ENCODE measurements at places on chromosomes 13 and 19. TPM values are rescaled to one million over a fixed set of nuclear protein-coding genes. Genes with fewer than 3 reads are reported as not detected.

LILRA6 gene
- total RNA-seq, result not detected

DCT gene
- not detected for total RNA-seq

DNA sequence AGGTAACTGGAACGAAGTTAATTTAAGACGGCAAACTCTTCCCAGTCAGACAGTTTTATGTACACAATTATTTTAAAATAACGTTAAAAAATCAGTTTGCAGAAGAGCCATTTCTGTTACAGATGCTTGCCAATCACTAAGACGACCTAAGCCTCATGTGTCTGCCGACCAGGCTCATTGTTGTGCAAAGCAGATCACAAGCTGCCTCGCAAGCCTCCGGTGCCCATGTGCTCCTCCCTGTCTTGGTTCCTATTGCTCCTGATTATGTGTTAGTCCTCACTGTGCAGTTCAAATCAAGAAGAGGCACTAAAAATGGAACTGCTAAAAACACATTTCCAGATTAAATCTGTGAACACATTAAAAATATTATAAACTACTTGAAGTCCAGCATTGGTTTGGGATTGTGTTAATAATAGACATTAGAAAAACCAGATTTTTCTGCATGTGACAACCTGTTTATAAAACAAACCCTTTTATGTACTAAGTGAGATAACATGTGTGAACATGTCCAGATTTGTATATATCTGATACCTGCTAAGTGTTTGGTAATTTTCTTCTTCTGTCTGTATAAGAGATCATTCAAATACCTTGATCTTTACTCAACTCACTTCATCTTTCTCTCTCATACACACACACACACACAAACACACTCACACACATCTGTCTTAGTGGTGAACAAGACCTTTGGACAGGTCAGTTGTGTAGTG lies 81.9 kb upstream of the SLC15A1 start:
- DNase-seq, result no peak

- DNase-seq, result no peak
These were observed 69.5 kb upstream of the FNDC3A start for GRCh38 chr13:48906200-48906599.

- no peak for DNase-seq
These were observed 658.7 kb downstream of the SLITRK1 start for GRCh38 chr13:83223546-83223945.

GRCh38 chr13:42129033-42129432 lies 80.6 kb downstream of the DGKH start:
- DNase-seq, result no peak

GRCh38 chr13:74115133-74115532 lies 19.1 kb downstream of the KLF12 start:
- DNase-seq, result no peak

DNA sequence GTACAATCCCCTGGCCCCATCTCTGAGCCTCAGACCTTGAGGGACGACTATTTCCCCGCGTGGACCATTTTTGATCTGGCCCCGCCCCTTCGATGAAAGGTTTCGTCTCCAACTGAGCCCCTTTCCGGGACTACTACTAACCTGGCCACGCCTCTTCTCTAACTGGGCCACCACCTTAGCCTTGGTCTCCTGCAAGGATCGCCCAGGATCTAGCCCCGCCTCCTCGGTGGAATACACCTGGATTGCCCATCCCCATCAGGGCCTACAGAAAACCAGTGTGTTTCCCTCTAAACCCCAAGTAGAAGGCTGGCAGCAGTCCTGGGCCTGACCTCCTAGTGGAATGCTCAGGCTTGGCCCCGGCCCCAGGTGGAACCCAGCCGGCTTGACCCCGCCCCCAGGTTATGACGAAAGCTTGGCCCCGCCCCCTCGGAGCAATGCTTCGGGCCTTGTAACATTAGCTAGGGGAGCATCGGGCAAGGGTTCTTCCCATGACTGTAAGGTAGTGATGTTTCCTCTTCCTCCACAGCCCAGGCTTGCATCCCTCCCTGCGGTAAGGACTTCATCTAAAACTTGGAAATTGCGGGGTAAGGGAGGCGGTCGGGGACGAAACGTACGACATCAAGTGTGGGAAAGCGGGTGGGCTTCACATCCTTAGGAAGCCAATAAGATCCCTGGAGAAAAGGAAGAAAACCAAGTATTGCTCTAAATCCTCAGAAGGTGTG lies 9.1 kb downstream of the SPACA6 start:
- DNase-seq, result peak; percentile 72

DNA sequence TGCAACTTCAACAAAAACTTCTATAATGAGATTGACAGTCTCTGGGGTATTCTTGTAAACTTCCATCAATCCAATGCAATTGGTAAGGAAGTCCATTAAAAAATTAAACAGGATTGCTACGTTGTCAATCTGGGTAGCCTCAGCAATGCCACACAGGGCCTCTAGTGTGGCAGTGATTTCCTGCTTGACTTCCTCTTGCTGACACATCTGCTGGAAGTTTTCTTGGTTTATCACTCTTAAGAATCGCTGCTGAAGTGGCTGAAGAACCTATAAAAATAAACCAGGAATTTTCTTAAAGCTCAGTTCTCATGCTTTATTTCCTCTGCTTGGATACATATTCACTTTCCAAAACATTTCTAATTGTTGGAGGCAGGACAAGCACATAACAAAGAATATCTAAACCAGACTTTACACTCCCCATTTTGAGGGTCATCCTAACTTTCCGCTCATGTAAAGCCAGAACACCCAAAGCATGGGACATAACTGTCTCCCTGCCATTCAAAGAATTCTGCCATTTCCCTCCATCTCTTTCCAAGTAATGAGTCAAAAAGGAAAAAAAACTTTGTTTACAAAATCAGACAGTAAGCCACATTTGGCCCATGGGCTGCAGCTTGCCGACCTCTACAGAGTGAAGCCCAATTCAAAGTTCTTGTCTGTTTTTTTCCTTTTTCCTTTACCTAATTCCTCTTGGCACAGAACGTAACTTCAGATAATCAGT lies 23.2 kb upstream of the EEF1AKMT1 start:
- DNase-seq, result no peak

CSNK1A1L gene
- total RNA-seq, result not detected

DNA sequence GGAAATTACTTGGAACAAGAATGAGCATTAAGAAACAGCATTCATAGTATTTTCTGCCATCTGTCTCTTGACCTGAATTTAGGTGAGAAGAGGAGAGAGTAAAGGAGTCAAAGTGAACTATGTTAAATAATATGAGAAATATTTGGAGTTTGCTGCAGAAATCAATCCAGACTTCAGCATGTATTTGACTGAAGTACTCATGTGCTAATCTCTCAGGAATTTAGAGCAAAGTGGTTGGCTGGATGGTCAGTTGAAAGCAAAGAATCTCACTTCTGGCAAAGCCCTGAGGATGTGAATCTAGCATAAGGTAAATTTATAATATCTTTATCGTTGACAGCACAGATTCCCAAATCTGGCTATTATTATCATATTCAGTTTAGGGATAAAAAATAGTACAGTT lies 394.3 kb downstream of the PCDH17 start:
- DNase-seq, result no peak

DNA sequence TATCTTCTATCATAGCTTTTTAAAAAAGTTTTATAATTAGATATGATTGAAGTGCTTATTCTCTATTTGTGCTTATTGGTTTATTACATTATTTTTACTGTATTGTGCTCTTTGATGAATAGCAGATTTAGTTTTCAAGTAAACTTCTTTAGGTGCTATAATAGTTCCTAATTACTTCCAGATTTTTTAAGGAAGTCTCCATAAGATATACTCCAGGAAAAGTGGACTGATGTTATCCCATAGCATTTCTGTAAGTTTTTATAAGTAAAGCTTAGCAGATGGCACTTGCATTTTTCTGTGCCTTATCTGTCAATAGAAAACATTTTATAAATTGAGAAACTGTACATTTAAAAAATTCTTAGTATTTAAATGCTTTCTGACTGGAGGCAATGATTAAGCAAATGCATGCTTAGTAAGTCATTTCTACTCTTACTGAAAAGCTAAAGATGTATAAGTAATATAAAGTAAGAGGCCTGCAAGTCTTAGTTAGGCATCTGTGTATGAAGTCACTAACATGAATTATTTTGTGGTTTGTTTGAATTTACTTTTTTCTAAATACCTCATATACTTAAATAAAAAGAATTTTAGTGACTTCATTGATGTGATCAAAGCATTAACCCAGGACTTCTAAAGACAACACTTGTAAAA lies 182.8 kb downstream of the MAB21L1 start:
- DNase-seq, result no peak

ZFP28 gene
- total RNA-seq, result 3.6 TPM

- DNase-seq, result peak; percentile 73
These were observed 1.1 kb downstream of the NAXD start for GRCh38 chr13:110616103-110617101.

TBCB gene
- total RNA-seq, result 81.7 TPM

- DNase-seq, result no peak
These were observed 3.6 kb downstream of the IFT88 start for GRCh38 chr13:20570517-20570916.

DNA sequence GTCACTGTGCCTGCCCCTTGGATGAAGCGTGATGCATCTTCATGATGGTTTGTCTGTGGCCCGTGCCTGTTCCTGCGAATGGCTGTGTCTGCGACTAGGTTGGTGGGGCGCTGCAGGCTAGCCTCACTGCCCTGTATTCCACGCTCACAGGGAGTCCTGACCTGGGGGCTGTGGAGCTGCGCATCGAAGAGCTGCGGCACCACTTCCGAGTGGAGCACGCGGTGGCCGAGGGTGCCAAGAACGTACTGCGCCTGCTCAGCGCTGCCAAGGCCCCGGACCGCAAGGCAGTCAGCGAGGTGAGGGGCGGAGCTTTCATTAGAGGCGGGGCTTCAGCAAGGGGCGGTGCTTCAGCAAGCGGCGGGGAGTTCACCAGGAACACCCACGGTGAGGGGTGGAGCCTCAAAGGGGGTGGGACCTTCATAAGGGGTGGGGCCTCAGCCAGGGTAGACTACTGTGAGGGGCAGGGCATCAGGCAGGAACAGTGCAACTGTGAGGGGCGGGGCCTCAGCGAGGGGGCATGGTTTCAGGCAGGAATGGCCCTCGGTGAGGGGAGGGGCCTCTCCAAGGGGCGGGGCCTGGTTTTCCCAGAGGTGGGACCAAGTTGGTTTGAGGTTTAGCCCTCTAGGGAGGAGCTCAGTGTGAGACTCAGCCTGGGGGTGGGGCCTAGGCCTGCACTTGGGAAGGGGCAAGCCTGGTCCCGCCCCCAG lies 17.2 kb downstream of the PKN1 start:
- DNase-seq, result peak; percentile 90

DNA sequence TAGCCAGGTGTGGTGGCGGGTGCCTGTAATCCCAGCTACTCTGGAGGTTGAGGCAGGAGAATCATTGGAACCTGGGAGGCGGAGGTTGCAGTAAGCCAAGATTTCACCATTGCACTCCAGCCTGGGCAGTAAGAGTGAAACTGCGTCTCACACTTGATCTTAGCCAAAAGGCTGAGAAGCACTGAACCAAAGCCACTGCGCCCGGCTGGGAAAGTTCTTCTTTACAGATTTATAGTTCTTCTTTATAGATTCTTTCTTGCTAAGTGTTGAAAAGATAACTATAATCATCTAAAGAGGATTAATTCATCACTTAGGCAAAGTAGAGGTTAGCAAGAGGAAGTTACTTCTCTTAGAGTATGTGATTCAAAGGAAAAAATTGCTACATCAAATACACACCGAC lies 11.1 kb downstream of the ZNF417 start:
- no peak for DNase-seq

- DNase-seq, result no peak
These were observed 37.9 kb downstream of the PCDH8 start for GRCh38 chr13:52810526-52810925.

GRCh38 chr19:11479090-11479897 lies 1.6 kb downstream of the ELAVL3 start:
- DNase-seq, result peak; percentile 32

SIGLEC12 gene
- 0.43 TPM for total RNA-seq

PSMC4 gene
- 105 TPM for total RNA-seq

RETN gene
- total RNA-seq, result not detected

DNA sequence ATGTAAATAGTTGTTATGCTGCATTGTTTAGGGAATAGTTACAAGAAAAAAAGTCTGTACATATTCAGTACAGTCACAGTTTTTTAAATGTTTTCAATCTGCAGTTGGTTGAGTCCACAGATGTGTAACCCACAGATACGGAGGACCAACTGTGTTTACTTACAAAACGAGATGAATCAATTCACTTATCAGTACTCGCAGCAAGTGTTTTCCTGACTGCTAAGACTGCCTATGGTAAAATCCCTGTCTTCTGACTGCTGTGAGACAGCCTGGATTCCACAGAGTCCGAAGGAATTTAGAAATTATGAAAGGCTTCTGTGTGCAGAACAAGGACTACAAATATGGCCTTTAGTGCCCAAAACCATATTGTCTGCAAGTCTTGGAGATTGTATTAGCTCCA lies 45.7 kb upstream of the C1QTNF9 start:
- no peak for DNase-seq

DNA sequence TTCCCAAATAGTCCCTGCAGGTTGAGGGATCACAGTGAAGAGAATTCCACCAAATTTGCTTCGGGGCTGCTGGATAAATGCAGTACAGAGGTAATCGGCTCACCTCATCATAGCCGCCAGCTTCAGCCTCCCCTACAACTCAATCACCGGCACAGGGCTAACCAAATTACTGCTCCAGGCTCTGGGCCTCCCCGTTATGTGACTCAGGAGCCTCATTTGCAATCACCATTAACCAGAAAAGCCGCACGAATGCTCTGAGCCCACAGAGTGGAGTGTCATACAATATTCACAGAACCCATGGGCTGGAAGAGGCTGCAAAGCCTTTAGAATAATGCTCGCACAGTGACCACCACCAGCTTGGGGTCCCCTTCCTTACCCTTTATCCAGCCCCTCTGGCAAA lies 4.9 kb downstream of the SIAH3 start:
- DNase-seq, result no peak

THSD8 gene
- 36.2 TPM for total RNA-seq

DNA sequence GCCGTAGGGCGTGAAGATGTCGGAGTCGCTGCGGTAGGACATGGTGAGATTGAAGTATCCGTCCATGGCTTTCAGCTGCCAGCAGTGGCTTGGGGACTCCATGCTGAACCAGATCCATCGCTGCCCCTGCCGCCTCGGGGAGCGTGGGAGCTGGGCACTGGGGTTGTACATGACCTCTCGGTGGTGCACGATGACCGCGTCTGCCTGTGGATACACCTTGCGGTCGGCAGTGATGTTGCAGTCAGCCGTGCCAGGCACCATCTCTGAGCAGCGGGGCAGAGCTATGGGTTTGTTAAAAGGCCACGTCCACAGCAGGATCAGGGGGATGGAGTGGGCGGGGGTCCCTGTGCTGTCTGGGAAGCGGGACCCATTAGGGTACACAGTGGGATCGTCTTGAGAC lies 7.4 kb downstream of the FUT6 start:
- no peak for DNase-seq

DAND5 gene
- not detected for total RNA-seq

RELB gene
- 37.9 TPM for total RNA-seq
